ENCODE measurements at places on chromosomes 5 and 9.

DNA sequence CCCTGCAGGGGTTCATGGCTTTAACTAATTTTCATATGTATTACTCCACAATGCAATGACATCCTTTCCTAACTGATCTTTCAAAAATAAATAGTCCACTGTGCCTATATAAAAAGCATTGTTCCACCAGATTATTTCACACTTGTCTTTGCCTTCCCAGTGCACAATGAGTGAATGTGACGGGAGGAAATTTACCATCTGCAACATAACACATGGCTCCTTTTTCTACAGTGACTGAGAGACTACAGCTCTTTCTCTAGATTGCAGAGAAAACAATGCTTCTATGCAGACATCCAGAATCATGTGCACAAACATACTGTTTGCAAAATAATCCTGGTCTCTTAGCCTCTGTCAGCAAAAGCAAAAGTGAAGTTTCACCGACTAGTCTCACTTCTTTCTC, 483.7 kb upstream of the PIK3R1 start:
- DNase-seq, result no peak

GRCh38 chr5:160167624-160168165, 48.4 kb upstream of the PWWP2A start:
- no peak for DNase-seq

DNA sequence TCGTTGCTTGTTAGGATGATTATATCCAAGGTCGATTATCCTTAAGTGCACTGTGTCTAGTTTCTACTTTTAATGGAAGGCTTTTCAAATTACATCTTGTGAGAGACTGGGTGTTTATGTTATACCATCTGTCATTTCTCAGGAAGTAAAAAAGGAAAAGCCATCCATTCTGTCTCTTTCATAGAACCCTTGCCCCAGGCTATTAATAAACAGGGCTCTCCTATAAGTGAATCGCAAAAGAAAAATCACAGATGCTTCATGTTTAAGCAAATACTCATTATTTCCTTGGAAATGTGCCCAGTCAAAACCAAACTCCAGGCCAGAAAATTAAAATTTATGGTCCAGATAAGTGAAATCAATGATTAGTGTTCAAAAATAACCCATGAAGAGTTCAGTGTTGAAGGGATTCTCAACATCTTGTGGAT, 58.1 kb downstream of the STARD4 start:
- DNase-seq, result no peak

DNA sequence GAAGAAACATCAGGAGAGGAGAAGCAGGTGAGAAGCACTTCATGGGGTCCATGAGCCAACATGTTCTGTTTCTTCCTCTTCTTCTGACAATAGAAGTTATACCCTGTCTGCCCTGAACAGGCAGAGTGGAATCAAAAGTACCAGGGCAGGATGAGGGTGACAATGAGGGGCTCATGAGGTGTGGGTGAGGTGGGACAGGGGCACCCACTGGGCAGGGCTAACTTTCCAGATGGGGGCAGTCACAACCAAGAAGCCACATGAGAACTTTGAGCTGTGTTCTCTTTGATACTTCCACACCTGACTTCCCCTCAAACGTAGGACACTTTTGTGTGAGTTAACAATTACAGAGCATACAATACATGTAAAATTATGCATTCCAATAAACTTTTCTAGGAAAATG, 92.7 kb downstream of the LHFPL2 start:
- DNase-seq, result no peak

DNA sequence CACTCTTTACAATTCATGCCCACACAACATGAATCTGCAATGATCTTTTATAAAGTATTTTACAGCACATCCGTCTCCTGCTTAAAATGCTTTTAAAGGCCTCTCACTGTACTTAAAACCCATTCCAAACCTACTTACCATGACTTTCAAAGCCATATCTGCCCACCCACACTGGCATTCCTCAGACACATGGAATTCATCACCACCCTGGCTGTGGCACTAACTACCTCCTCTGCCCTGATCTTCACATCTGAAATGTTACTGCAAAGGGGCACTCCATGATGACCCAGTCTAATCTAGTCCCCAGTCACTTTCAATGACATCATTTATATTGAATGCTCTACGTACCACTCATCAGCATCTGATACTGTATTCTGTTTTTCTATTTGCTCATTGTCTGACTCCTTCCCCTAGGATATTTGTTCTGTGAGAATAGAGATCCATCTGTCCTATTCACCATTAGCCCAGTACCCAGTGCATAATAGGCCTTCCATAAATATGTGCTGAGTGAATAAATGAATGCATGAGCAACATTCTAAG, 193.2 kb upstream of the KIF2A start:
- DNase-seq, result no peak

- DNase-seq, result no peak
Measured at GRCh38 chr5:104172976-104173375, 610.4 kb upstream of the NUDT12 start.

- DNase-seq, result no peak
Measured at GRCh38 chr5:1498623-1499416, 24.9 kb downstream of the LPCAT1 start.

GRCh38 chr9:134660407-134660806, 18.8 kb downstream of the COL5A1 start:
- no peak for DNase-seq

DNA sequence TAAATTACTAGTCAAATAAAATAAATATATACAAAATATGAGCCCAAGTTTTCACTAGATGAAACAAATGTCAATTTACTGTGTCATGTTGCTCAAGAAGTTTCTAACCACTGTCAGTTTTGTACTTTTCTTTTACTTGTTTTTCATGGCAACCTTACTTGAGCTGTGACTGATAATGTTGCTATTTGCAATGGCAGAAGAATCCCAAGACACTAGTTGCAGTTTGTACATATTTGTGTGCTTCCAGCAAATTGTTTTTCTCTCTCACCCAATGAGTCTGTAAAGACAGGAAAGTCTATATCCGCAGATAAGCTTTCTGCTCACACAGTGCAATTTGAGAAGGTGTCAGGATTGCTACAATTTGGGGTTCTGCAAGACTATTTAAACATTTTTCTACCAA, 338.6 kb upstream of the PCSK5 start:
- DNase-seq, result no peak

DNA sequence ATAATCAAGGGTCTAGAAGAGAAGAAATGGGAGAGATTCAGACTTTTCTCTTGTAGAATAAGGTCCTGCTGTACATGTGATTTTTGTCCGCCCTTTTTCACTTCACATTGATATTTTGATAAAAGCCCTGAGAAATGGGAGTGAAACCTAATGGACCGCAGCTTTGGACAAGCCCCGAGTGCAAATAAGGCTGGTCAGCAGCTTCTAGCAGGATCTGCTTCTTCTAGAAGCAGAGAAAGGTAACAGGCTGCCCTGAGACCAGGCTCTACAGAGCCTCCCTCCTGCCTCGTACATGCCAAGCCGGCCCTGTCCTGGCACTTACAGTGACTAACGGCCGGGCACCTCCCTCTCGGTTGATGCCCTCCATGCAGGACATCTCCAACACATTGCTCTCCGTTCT, 33.4 kb downstream of the ACER2 start:
- no peak for DNase-seq

DNA sequence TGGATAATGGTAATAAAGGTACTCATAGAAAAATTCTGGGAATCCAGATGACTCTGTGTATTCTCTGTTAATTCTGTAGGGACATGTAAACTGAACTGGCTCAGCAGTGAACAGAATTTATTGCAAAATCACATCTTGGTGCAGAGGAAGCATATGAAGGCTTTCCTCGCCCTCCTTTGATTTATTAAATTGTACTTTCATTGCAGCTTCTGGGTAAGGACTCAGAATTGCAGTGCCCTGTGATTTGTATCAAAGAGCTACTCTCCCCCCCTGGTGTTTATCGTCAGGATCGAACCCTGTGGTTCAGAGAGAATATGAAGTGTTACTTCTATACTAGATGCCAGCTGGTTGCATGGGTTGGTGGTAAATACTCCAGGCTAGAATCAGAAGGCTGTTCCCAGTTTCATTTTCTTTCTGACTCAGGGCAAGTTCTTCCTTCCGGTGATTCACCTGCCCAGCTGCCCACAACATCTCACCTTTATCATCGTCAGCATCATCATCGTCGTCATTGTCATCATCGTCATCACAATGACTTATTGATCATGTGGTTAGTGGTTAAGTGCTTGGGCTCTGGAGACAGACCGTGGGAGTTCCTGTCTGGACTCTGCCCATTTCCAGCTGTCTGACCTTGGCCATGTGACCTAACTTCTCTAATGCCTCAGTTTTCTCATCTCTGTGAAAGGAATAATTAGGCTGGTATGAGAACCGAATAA, 238.8 kb downstream of the ARHGAP26 start:
- DNase-seq, result no peak

GRCh38 chr5:124253203-124253810, 493.1 kb downstream of the ZNF608 start:
- no peak for DNase-seq

GRCh38 chr9:11072176-11072575, 459.4 kb upstream of the PTPRD start:
- DNase-seq, result no peak

GRCh38 chr5:81167078-81167477, 66.0 kb upstream of the CKMT2 start:
- no peak for DNase-seq

GRCh38 chr9:117823576-117823975, 119.4 kb downstream of the TLR4 start:
- DNase-seq, result no peak

- DNase-seq, result no peak
Measured at GRCh38 chr9:97857606-97858392, 4.8 kb downstream of the FOXE1 start.

GRCh38 chr5:161432798-161433197, 113.7 kb downstream of the GABRB2 start:
- no peak for DNase-seq

- DNase-seq, result no peak
Measured at GRCh38 chr9:86073839-86074238, 25.5 kb downstream of the GOLM1 start.

DNA sequence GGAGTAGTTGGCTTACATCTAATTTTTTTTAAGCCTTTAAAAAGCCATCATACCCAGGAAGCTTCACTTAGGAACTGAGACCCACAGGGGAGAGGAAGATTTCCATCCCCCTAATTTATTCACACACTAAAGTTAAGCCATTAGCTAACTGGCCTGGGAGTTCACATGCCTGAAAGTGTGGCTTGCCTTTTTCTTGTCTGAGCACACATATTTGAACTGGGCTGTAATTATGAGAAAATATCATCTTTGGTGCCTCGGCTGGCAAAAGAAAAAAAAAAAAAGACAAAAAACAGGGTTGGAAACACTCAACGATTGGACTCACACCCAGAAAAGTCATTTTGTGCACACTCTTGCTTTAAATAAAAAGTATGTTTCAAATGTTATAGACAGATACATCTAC, 847.3 kb downstream of the MAT2B start:
- DNase-seq, result no peak

DNA sequence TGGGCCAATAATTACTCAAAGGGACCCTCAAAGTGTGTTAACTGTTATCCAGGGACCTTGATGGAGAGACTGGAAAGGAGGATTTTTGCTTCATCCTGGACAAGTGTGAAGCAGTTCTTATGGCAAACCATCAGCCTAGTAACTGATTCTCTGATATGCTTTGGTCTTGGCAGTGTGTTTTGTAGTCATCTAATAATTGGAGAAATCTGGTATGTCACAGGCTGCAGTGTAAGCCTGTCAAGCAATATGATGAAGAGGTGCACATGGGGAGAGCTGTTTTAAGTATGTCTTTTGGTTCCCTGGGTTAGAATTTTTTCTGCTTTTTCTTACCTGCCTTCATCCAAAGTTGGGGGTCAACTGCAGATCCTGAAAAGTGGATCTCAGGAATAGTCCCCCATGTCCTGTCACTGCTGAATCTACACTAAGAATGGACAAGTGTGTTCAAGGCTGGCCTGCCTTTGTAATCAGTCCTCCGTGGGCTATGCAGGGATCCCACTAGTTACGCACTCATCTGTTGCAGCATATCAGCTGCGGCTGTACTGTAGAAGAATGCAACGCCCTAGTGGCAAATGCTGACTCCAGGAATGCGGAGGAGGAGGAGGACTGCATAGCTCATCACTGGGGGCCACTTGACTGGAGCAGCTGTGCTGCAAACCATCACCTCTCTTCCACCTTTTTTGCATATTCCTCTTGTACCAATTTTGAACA, 1.9 kb downstream of the SPTAN1 start:
- DNase-seq, result peak; percentile 67

GRCh38 chr9:72012646-72013045, 47.8 kb downstream of the C9orf57 start:
- DNase-seq, result no peak

DNA sequence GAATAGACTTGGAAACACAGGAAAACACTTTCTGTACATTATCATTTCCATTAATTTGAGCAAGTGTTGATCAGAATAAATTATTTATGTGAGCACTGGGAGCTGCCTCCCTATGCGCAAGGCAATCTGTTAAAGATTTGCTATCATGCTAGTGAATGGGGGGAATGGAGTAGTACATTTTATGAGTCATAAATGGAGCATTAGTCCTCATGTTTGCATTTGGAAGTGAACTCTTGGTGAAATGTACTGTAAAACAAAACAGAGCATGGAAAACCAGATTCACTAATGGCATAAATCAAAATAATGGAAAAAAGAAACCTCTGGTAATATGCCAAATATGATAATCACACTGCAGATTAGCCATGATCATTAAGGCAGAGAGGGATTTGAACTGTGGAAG, 40.5 kb upstream of the TMC1 start:
- DNase-seq, result peak; percentile 61

- peak; percentile 30 for DNase-seq
Measured at GRCh38 chr5:32767948-32768467, 56.9 kb downstream of the NPR3 start.

- no peak for DNase-seq
Measured at GRCh38 chr5:110179321-110179720, 489.6 kb downstream of the MAN2A1 start.

DNA sequence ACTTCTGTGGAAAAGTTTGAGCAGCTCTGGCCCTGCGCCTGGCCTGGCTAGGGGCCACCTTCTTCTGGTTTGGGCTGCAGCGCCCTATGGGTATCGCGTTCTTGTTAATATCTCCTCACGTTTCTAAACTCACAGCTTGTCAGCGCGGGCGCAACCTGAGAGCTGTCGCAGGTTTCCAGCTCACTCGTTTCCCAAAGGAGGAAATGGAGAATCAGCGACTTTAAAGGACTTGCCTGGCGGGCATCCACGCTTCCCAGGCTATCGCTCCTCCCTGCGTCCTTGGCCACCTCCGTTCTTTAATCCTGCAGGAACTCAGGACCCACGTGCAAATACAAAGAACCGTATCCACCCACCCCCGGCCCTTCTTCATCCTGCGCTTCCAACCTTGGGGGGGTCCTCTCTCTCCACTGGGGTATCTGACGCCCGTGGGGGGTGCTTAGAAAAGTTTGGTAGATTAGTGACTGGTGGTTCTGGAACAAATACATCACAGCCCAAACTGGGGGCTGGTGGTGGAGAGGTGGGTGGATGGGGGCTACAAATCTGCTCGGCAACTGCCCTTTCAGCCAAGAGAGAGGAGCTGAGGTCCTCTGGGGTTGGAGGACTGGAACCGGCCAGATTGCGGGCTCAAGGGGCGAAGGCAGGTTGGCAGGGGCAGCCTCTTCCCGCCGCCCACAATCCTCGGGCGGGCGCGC, 578 bp upstream of the PSAT1 start:
- DNase-seq, result peak; percentile 13

Measured in fibroblast of skin of left biceps (primary cell).